Naive thymus-derived CD8-positive, alpha-beta T cell (primary cell): ENCODE measurements at places on chromosomes 3 and 15. TPM values are rescaled to one million over a fixed set of nuclear protein-coding genes. Genes with fewer than 3 reads are reported as not detected.

Gene HIGD2B
- total RNA-seq = not detected

GRCh38 chr3:139676632-139677387 is 962 bp downstream of the NMNAT3 start:
- no peak for DNase-seq

DNA sequence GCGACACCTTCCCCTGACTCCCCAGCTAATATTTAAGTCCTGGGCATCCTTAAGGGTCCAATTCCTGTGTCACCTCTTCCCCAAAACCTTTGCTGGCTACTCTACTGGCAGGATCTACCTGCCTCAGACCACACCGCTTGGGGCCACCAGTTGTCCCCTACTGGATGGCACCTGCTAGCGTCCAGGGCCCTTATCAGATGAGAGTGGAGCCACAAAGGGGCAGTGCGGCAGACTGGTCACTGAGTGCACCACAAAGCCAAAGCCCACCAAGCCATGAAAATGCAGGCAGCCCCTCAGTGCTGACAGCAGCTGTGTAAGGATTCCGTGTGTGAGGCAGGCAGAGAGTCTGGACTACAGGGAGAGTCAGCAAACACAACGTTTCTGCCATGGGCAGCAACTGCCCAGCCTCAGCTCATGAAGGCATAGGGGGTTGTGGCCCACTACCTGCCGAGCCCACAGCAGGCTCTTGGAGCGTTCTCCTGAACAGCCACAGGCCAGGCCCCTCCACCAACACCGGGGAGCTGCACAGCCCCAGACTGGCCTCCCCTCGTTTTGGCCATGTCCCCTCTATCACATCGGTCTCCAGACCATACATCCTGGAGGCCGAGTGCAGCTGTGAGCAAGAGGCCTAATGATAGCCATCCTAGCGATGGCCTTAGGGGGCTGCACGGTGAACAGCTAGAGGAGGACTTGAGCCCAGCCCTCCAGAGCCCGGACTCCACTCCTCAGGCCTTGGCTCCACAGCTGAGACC is 32.3 kb downstream of the ALDH1L1 start:
- DNase-seq = no peak

GRCh38 chr3:66276705-66277274 is 56.0 kb downstream of the SLC25A26 start:
- DNase-seq = peak; percentile 60

GRCh38 chr3:103372031-103372430 is 937.2 kb downstream of the ZPLD1 start:
- no peak for DNase-seq

DNA sequence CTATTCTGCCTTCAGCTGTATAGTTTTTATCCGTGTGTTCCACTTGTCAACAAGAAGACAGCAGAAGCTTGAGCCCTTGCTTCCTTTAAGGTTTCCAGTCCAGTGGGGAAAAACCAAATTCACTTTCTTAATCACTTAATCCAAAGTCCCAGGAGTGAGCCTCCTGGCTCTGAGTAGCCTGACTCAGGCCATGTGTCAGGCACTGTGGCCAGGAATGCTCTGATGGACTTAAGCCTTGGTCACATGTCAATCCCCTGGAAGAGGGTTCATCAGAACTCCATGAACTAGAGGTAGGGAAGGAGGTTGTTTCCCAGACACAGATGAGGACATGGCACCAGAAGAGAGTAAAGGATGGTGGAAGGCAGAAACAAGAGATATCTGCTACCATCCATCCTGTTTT is 8.8 kb downstream of the VIPR1 start:
- no peak for DNase-seq

Gene PCSK6
- total RNA-seq = 2.9 TPM

Gene PRKCI
- 27.8 TPM for total RNA-seq

Gene ADAMTS17
- total RNA-seq = 2.4 TPM

GRCh38 chr3:139540651-139541531 is 1.3 kb upstream of the RBP1 start:
- DNase-seq = no peak
